ENCODE measurements at places on chromosomes 5 and 9. TPM values are rescaled to one million over a fixed set of nuclear protein-coding genes. Genes with fewer than 3 reads are reported as not detected.

LIFR gene
- 0.42 TPM for total RNA-seq

F2RL1 gene
- total RNA-seq = 5.5 TPM

TAF11L10 gene
- total RNA-seq = not detected

ASPN gene
- not detected for total RNA-seq

NKD2 gene
- total RNA-seq = not detected

SLIT3 gene
- not detected for total RNA-seq

C9 gene
- not detected for total RNA-seq

IFNK gene
- not detected for total RNA-seq

DCP2 gene
- total RNA-seq = 123 TPM

SHOC1 gene
- total RNA-seq = not detected

SLC35D2 gene
- total RNA-seq = 29.8 TPM

CD72 gene
- total RNA-seq = 4.4 TPM

CORO2A gene
- 8.6 TPM for total RNA-seq

TEX48 gene
- not detected for total RNA-seq

SOHLH1 gene
- total RNA-seq = not detected

Data from CD4-positive, alpha-beta memory T cell (primary cell).